ENCODE measurements at places on chromosomes 11 and 22. TPM values are rescaled to one million over a fixed set of nuclear protein-coding genes. Genes with fewer than 3 reads are reported as not detected.
A peak's percentile ranks its signal among the peaks of the same experiment; 100 is the strongest.

DNA sequence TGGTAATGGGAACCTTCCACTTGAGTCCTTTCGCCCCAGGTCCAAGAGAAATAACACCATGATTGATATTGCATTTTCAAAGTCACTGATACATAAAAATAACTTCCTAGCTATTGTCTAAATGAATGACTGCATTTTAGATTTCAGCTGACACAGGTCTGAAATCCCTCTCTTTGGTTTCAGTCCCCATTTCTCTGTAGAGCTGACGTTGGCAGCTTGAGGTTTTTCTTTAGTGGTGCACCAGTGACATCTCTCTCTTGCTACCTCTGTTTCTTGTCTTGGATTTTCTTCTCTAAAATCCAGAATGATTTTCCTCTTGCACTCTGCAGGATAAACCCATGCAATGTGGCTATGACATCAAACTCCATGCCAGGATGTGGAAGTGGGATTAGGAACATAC, 31.7 kb upstream of the SORL1 start:
- no peak for DNase-seq
- H3K4me3 ChIP-seq: no peak overlapping the region
- H3K4me1 ChIP-seq: peaks cover 61% of the 10 kb centered on the region
- H3K36me3 ChIP-seq: no peaks in the 10 kb centered on the region
- H3K27me3 ChIP-seq: no peaks in the 10 kb centered on the region
- H3K27ac ChIP-seq: peak overlapping the region; percentile 51

DNA sequence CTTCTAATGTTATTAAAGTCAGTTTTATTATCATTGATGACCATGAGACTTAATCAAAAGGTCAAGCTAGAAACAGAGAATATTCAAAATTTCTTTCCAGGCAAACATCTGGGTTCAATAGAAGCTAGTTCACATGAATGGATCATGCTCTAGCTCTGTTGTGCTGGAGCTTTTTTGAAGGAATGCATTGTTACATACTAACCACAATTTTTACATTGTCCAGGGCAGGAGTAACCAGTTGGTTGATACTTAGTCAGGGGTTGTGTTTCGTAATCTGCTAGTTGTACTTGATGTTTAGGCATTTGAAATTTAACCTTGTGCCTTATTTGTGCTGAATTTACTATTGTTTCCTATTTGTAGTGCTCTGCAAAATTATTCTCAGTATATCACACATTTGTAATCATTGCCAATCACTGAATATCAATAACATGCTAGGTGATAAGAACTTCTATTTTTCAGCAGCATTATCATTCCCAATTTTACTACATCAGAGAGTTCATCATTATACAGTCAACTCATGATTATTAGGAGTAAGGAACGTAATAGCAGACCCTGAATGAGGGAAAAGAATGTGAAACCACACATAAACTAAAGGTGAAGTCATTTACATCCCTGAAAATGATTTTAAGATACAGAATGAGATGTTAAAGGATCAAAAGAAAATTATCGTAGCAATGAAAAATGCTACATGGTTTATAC, 23.2 kb downstream of the NF2 start:
- H3K36me3 ChIP-seq: no peaks in the 10 kb centered on the region
- H3K27ac ChIP-seq: no peak overlapping the region
- H3K27me3 ChIP-seq: no peaks in the 10 kb centered on the region
- H3K4me1 ChIP-seq: peaks cover 55% of the 10 kb centered on the region
- no peak for DNase-seq

GRCh38 chr11:8709002-8709672, 26.5 kb downstream of the RPL27A start:
- H3K27me3 ChIP-seq: no peaks in the 10 kb centered on the region
- DNase-seq: no peak
- H3K27ac ChIP-seq: no peak overlapping the region
- H3K4me1 ChIP-seq: no peaks in the 10 kb centered on the region

Gene PAFAH1B2
- total RNA-seq: 72.3 TPM

DNA sequence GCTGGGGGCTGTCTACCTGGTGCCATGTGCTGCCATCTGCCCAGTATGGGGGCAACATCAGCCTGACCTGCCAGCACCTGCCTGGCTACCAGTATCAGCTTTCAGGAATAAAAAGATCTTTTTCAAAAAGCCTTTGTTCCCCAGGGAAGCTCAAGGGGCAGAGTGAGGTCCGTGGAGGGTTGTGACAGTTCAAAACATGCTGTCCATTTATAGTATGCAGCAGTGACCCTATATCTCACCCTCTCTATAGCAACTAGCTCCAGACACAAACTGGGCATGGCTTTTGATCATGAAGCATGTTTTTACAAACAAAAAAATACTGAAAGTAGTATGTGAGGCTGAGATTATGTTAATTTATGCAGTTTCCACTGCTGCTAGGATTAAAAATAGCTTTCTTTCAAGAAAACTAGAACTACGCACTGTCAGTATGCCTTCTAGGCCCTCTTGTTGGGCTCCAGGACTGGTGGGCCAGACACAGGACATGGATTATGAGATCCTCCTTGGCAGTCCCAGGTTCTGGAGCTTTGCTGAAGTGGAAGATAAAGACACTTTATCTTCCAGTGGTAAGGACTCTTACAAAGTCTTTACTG, 23.4 kb downstream of the NAV2 start:
- H3K27me3 ChIP-seq: peaks cover 11% of the 10 kb centered on the region
- no peak overlapping the region for H3K27ac ChIP-seq
- no peak overlapping the region for H3K4me3 ChIP-seq
- H3K36me3 ChIP-seq: no peaks in the 10 kb centered on the region

Gene CCDC157
- 4.3 TPM for total RNA-seq

DNA sequence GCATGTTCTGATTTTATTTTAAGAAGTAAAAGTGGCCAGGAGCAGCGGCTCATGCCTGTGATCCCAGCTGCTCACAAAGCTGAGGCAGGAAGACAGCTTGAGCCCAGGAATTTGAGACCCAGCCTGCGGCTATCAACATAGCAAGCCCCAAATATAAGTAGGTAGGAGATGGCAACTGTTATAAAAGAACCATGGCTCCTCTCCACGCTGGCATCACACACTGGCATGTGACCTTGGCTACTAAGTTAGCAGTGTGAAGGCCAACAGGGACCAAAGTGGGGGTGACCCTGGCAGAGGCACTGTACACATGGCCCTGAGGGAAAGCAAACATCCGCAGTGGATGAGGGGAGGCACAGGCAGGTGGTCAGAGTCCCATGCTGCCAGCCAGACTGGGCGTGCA, 33.0 kb downstream of the TPST2 start:
- no peaks in the 10 kb centered on the region for H3K36me3 ChIP-seq
- no peak for DNase-seq
- no peaks in the 10 kb centered on the region for H3K27me3 ChIP-seq
- H3K4me1 ChIP-seq: no peaks in the 10 kb centered on the region

DNA sequence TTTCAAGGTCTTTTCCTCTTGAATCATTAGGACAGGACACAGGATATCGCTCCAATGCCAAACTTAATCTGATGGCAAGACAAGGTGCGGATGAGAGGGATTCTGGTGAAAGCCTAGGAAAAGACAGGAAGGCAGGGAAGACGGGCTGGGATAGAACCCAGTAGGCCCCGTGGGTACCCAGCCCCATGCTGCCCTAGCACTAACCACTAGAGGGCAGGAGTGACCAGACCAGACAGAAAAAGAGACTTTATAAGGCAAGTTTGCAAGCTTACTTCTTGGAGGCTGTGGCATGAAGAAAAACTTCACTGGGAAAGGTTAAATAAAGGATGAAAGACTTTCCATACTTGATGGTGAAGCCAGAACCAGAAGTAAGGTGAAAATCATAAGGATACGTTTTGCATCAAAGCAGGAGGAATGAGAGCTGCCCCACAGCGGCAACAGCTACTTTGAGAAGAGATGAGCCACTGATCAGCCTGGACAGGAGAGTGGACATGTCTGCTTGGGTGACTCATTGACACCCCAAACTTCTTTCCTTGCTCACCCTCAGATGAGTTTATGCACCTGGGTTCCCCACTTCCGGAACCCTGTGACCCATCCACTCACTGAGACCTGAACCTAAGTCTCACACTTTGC, 39.8 kb downstream of the SYN3 start:
- H3K4me3 ChIP-seq: no peak overlapping the region
- H3K27me3 ChIP-seq: no peaks in the 10 kb centered on the region
- DNase-seq: no peak

Gene OR5B2
- total RNA-seq: not detected

Gene NLRP10
- total RNA-seq: not detected

GRCh38 chr11:69659591-69659990, 15.6 kb downstream of the LTO1 start:
- H3K27me3 ChIP-seq: no peaks in the 10 kb centered on the region
- no peaks in the 10 kb centered on the region for H3K4me1 ChIP-seq
- no peak overlapping the region for H3K4me3 ChIP-seq
- DNase-seq: no peak

DNA sequence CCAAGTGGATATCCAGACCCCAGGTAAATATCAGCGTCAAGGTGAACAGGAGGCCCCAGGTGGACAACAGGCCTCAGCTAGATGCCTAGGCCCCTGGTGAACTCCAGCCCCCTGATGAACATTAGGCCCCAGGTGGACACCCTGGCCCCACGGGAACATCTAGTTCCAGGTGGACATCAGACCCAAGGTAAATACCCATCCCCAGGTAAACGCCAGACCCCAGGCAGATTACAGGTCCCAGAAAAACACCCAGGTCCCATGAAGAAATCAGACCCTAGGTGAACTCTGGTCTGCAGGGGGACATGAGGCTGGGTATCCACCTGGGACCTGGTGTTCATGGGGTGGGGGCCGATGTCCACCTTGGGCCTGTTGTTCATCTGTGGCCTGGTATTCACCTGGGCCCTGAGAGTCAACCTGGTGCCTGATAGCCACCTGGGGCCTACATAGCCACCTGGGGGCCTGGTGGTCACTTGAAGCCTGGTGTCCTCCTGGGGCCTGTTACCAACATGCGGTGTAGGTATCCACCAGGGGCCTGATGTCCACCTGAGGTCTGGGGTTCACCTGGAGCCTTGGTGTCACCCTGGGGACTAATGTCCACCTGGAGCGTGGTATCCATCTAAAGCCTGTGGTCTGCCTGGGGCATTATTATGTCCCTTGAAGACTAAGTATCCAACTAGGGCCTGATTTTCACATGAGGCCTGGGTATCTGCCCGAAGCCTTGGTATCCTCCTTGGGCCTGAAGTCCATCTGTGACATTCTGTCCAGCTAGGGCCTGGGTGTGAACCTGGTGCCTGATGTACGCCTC, 56.8 kb upstream of the SEPTIN5 start:
- H3K4me3 ChIP-seq: no peak overlapping the region
- H3K27me3 ChIP-seq: peaks cover 2% of the 10 kb centered on the region
- no peaks in the 10 kb centered on the region for H3K36me3 ChIP-seq
- no peak for DNase-seq
- no peak overlapping the region for H3K27ac ChIP-seq
- H3K4me1 ChIP-seq: no peaks in the 10 kb centered on the region

Gene OR2AG2
- total RNA-seq: 0.34 TPM

Gene ATP5MG
- 237 TPM for total RNA-seq

Gene UPK3A
- total RNA-seq: not detected

All from activated T-helper 2 cell treated with anti-CD3 and anti-CD28 coated beads, Interferon-gamma antibody, Interleukin-2, Interleukin-4, amounts not matched to agents 10 μg/mL and 5 μg/mL and 100 μg/mL, durations not matched to agents 14 hours and 24 hours and 36 hours (primary cell).